ENCODE measurements at places on chromosomes 6 and 20.

DNA sequence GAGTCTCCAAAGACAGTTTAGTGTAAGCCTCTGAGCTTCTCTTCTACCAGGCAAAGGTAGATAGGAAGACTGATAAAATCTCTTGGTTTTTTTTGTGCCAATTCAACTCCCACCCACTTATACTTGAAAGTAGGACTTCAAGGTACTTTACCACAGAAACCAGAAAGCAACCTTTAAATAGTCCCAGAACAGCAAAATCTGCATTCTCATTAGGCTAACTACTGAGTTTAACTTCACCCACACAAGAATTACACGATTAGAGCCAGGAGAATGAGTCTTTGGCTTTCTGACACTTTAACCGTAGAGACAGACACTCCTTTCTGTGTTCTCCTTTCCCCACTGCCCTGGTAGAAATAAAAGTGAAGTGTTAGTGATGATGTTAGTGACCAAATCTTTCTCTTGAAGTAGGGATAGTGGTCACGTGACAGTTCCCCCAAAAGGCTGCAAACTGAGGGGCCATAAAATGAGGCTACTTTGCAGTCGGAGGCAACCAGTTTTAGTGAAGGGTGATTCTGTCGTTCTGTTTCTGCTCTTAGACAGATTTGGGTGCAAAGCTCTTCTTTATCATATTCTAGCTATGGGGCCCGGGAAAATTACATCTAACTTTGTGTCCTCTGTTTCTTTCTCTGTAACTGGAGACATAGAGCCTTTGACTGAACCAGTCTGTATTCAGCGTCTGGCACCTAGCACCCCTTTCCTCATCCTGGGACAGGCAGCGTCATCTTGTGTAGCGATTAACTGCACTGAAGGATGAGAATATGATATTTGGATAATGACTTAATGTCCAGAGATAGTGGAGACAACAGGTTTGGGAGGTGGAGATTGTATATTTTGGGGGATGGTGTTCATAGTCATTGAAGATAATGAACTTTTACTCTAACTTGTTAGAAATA, 206.4 kb upstream of the CITED2 start:
- DNase-seq = no peak

GRCh38 chr20:63686492-63687321, 9.7 kb upstream of the TNFRSF6B start:
- DNase-seq = no peak

GRCh38 chr6:10315658-10316372, 99.1 kb downstream of the TFAP2A start:
- no peak for DNase-seq

GRCh38 chr20:64074963-64075362, 4.4 kb downstream of the RGS19 start:
- DNase-seq = no peak

DNA sequence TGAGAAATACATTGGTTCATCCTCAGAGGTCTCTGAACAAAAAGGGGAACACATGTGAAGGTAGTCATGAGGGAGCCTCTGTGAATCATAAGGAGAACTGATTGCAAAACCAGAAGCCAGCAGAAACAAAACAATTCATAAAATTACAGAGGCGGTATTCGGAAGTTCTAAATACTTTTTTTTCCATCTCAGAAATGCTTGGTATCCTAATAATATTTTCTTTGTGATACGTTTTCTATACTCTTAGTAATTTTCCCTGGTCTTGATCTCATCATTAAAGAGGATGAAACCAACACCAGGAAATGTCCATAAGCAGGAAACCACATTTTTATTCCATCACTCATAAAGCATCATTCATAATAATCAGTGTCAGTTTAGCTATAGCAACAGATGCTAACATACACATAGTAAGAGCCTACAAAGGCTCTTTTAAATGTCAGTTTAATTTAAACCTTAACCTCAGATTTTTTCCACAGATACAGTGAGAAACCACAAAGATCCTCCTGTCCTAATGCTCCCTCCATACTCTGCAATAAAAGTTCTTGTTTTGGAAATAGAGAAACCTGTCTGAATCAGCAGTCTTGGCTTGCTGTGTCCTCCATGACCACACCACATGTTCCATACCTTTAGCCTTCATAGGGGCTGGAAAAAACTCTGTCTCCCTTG, 29.2 kb downstream of the SGK1 start:
- DNase-seq = peak; percentile 37

GRCh38 chr6:83536647-83537589, 24.6 kb downstream of the PRSS35 start:
- no peak for DNase-seq

DNA sequence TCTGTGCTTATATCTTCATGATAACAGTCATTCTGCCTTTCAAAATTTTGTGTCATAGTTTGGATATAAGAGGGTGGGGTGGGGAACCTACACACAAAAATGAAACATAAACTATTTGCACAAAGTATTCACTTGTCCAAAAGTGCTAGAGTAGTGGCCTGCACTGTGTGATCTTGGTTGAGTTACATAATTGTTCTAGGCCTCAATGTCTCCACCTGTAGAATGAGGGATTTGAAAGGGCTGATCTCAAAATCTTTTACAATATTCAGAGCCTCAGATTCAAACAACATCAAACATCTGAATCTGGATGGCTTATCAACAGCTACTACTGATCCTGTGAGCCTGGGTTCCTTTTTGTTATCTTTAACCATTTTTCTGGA, 64.3 kb upstream of the TMEM30A start:
- no peak for DNase-seq

- no peak for DNase-seq
Measured at GRCh38 chr20:63682384-63683139, 13.9 kb upstream of the TNFRSF6B start.

DNA sequence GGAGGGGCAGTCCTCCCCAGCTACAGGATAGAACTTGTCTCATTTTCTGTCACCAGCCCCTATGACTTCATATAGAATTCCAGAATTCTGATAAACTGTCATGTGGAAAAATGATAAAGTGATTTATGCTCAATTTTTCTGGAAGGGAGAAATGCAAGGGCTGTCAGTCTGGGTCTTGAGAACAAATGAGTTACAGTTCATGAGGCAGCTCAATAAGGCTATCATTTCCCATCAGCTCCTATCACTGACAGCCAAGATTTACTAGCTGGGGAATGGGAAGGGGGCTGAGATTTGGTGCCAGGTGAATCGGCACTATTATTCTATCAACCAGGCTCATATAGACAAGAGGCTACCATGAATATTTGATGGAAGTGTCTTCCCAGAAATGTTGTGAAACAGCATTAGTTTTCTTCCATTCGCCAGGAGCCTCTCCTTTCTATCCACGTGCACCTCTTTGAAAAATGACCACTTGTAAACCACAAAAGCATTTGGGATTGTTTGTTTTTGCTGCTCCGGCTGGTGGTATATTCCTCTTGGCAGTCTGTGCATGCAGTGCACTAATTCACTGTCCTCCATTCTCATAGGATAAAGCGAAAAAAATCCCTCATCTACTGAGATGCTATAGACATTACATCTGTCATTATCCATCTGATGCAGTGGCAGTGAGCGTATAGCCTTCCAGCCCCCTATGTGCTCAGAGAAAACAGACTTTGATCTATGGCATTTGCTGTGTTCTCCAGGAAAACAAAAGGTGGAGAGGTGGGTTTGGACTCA, 528.7 kb upstream of the RNF217 start:
- peak; percentile 94 for DNase-seq

GRCh38 chr6:139378226-139378625, 3.8 kb upstream of the CITED2 start:
- no peak for DNase-seq

DNA sequence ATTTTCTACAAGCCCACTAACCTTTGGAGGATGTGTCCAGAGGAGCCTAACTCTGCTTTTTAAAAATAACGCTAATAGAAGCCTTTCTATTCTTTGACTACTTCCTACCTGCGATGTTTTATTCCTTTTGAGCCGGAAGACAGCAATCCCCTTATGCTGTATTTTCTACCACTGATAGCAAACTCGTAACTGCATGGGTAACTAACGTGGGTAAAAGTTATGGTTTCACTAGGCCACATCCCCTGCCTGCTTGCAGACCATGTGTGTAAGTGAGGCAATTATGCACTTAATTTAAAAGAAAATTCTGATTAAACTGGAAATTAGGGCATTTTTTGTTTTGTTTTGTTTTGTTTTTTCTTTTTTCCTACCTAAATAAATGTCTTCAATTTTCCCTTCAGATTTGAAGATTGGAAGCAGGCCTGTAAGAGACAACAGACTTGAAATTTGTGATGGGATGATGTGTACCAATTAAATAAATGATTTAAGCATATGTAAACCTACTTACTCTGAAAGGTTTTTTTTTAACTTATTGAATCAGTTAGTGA, 931 bp downstream of the UFL1 start:
- DNase-seq = no peak

DNA sequence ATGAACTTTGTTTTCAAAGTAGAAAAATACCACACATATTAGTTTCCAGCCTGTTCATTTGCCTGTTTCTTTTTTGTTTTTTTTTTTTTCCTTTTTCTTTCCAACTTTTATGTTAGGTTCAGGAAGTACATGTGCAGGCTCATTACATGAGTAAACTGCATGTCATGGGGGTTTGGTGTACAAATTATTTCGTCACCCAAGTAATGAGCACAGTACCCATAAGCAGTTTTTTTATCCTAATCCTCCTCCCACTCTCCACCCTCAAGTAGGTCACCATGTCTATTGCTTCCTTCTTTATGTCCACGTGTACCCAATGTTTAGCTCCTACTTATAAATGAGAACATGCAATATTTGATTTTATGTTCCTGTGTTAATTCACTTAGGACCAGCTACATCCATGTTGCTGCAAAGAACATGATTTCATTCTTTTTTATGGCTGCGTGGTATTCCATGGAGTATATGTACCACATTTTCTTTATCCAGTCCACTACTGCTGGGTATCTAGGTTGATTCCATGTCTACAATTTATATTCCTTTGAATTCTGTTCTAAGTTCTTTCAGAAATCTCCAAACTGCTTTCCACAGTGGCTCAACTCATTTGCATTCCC, 31.8 kb downstream of the SNX14 start:
- no peak for DNase-seq

- no peak for DNase-seq
Measured at GRCh38 chr6:101516578-101516977, 123.1 kb downstream of the GRIK2 start.

DNA sequence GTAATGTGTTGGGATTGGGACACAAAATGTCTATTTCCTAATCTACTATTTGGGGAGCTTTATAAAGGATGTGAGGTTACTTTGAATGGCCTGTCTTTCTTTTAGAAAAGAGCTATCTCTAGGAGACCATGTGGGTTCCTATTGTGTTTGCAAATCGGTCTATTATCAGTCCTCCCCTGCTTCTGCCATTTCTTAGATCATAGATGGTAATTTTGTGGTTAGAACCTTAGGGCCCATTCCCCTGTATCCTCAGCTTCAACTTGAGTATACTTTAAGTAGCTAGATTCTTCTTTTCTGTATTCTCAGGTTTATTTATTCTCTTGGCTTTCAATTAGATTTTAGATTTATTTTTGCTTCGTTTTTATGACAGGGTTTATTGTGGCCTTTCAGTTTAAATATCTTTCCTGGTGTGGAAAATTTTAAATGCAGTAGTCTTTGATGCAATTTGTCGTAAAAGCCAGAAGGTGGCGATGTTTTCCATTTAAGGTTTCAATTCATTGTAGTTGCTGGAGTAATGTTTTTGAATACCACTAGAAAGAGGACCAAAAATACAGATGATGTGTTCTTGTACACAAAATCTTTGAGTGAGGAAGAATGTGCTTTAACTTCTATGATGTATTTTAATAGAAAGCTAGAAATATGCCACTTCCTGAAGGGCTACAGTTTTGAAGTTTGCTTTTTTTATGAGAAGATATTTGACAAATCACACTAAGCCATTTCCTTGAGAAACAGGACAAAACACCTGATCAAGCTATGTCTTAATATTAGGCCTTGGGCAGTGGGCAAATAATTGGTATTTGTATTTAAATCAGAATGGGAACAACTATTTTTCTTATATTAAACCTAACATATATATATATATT, 20.3 kb downstream of the TBPL1 start:
- DNase-seq = peak; percentile 48

DNA sequence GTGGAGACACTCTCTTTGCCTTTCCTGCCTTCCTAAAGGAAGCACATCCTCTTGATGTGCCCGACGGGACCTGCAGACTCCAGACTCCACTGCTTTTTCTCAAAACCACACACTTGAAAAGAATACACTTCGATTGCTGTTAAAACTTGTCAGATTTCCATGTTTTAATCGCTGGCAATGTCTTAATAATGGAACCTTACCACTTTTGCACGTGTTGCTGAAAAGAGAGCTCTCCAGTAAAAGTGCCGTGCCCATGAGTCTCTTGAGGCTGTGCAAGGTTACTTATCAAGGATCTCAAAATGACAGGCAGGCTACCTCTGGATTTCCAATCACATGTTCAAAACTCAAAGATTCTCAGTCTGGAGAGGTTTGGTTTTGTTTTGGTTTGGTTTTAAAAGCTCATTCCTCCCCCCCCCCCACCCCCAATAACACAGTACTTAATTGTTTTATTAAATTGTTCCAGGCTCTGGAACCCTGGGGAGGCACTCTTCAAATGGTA, 12.0 kb upstream of the TFAP2A start:
- no peak for DNase-seq

DNA sequence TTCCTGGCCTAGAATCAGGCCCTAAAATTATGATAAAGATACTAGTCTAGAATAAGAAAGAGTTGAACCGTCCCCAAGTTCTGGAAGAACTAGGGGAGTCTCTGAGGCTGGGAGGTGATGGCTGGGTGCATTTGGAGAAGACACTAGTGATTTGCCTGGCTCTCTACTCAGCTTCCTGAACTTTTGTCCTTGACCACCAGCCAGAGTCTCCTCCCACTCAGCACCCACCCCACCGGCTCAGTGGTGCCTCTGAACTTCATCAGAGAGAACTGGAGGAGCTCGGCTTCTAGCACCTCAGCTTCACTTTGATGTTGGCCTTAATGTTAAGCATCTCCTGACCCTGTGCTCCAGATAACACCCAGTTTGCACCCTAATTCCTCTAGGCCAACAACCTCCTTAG, 73.0 kb downstream of the PERP start:
- no peak for DNase-seq

- DNase-seq = no peak
Measured at GRCh38 chr6:91590191-91590590, 1003.3 kb upstream of the MAP3K7 start.

GRCh38 chr20:48401359-48401758, 426.4 kb downstream of the PREX1 start:
- no peak for DNase-seq

GRCh38 chr6:128464790-128465189, 55.6 kb downstream of the PTPRK start:
- peak; percentile 48 for DNase-seq

GRCh38 chr6:129672881-129673631, 36.9 kb downstream of the ARHGAP18 start:
- no peak for DNase-seq

GRCh38 chr6:449486-450419, 58.2 kb downstream of the IRF4 start:
- no peak for DNase-seq

DNA sequence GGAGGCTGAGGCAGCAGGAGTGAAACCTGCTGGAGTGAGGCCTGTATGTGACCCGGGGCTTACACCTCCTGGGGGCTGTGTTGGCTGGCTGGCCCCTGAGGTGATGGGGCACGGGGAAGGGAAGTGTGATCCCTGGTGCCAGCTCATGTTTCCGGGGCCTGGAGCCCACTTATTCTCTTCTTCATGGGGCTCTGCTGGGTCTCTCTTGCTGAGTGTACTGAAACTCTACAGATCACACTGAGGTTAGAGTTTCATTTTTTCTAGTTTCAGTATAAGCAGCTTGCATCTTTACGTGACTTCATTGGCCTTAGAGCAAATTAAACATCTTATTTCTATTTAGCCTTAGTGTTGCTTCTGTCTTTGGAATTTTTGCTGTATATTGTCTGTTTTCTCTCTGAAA, 96.2 kb downstream of the ANKS1A start:
- DNase-seq = no peak
